ENCODE measurements at places on chromosomes 7 and 10. TPM values are rescaled to one million over a fixed set of nuclear protein-coding genes. Genes with fewer than 3 reads are reported as not detected.

The HTR5A gene
- total RNA-seq = not detected

The PIP gene
- total RNA-seq = not detected

The CALCR gene
- total RNA-seq = not detected

The ZNRF2 gene
- 29.8 TPM for total RNA-seq

GRCh38 chr10:131569851-131570715, 258.6 kb upstream of the TCERG1L start:
- H3K36me3 ChIP-seq = no peaks in the 10 kb centered on the region
- no peak for DNase-seq
- no peak overlapping the region for H3K4me3 ChIP-seq
- no peaks in the 10 kb centered on the region for H3K4me1 ChIP-seq
- no peak overlapping the region for H3K27ac ChIP-seq

GRCh38 chr7:152180587-152180986, 155.1 kb downstream of the GALNT11 start:
- H3K27me3 ChIP-seq = no peaks in the 10 kb centered on the region
- H3K27ac ChIP-seq = no peak overlapping the region
- DNase-seq = no peak

- no peak for DNase-seq
- H3K4me3 ChIP-seq = no peak overlapping the region
- no peaks in the 10 kb centered on the region for H3K36me3 ChIP-seq
- no peak overlapping the region for H3K27ac ChIP-seq
Observed at GRCh38 chr7:67407392-67408071, 410.9 kb downstream of the TYW1 start.
